CD4-positive, alpha-beta T cell treated with Interleukin-4 for 1 hour (primary cell): ENCODE measurements at places on chromosomes 13 and 19.

GRCh38 chr13:106709522-106709921 lies 141.6 kb upstream of the ARGLU1 start:
- no peak for DNase-seq

GRCh38 chr13:28679628-28680027 lies 20.7 kb downstream of the POMP start:
- DNase-seq: no peak

DNA sequence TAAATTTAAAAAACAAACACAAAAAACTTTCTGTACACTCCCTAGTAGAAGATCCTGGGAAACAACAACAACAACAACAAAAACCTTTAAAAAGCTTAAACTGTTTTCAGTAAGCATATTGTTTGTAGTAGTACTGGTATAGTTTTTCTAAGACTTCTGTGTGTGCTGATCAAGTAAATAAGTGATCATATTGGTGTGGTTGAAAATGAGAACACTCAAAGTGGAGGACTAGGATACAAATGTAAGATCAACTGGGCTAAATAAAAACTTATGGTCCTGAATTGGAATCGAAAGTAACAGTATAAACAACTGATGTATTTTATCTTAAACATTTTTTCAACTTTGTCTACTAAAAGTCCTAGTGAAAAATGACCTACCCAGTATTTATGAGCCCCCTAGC lies 135.5 kb downstream of the FOXO1 start:
- DNase-seq: no peak

- no peak for DNase-seq
Measured at GRCh38 chr19:38565691-38566105, 52.1 kb downstream of the MAP4K1 start.

- DNase-seq: peak; percentile 59
Measured at GRCh38 chr19:49106648-49107135, 7.5 kb upstream of the LIN7B start.

DNA sequence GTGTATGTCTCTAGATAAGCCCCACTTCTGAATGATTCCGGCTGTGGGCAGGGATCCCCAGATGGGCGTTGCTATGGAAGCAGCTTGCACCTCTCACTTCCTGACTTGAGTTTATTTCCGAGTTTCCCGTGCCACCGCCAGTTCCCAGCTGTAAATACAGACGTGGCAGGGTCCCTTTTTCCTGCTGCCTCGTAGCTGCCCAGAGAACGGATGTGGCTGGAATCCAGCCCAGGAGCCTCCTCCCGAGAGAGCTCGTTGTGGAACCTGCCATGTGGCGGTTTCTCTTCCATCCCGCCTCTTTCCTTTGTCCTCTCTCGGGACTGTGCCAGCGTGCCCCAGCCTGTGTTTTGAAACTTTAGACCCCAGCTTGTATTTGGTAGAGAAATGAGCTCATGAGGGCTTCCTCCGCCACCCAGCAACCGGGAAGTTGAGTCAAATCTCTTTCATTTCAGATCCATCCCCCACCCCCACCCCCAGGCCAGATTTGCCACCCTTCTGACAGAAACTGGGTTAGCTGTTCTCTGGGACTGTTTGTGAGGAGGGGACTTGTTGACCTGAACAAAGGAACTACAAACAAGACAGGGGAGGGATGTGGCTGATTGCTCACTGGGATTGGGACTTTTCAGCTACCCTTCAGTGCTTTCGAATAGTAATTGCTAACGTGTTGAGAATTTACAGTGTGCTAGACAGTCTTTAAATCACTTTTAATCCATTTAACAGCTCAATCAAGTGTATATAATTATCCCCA lies 96.6 kb downstream of the SIPA1L3 start:
- DNase-seq: peak; percentile 2
